ENCODE measurements at places on chromosomes 4 and X.

DNA sequence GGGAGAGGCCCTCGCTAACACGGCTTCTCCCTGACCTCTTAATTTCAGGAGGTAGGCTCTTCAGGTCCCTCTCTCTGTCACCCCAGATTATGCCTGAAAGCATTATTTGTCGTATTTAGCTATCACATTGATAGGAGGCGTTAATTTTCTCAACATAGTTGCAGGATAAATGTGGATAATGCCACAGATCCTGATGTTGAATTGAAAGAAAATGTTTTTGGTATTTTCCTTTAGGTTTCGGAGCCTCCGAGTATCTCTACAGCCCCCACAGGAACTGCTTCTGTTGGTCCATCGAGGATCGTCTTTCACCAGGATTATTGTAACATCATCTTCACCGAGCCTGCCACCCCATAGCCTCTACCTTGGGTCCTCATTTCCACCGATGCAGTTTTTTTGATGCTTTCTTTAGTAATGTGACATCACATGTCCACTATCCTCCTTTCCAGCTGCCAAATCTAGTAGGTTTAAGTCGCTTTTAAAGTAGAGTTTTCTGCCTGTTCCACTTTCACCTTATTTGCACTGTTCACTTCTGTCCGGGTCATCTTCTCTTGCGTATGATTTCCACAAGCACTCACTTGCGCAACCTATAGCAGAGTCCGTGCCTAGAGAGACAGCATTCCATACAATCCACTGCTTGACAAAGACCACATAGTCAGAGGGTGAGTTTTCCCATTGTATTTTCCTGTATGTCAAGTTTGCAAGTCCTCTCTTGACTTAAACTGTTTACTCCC, 665 bp downstream of the TIGD2 start:
- no peak for DNase-seq

GRCh38 chr4:96149894-96150293, 310.0 kb downstream of the PDHA2 start:
- DNase-seq: no peak

GRCh38 chr4:108972613-108973283, 209.9 kb upstream of the ETNPPL start:
- no peak for DNase-seq

GRCh38 chr4:71377561-71377960, 38.7 kb downstream of the SLC4A4 start:
- no peak for DNase-seq

DNA sequence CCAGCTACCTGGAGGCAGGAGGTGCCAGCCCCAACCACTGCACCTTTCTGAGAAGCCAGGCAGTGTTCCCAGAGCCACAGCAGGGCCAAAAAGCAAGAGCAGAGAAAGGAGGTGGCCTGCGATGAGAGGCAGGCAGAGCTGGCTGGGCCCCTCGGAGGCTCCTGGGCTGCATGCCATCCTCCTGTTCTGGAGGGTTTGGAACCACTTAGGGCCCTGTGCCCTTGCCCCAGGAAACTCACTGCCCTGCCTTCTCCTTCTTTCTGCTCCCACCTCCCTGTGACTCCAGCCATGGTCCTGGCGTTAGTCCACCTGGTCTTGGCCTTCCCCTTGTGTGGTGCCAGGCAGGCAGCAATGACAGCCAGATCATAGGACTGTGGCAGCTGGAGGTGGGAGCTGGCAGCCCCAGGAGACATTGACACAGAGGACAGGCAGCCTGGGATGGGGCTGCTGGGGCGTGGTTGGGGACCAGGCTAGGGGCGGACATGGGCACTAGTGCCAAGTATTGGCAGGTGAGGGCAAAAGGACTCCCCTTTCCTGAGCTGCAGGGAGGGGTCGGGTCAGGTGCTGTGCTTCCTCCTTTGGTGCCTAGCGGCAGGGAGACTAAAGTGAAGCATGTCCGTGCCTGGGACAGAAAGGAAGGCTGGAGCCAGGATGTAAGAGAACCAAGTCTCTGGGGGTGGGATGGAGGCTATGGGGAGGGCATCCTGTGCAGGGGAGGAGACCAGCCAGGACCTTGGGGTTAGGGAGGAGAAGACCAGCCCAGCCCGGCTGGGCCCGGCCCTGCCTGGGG, 1.4 kb downstream of the APLN start:
- DNase-seq: no peak

- no peak for DNase-seq
These were observed 28.7 kb downstream of the SLC4A4 start for GRCh38 chr4:71367546-71367945.

DNA sequence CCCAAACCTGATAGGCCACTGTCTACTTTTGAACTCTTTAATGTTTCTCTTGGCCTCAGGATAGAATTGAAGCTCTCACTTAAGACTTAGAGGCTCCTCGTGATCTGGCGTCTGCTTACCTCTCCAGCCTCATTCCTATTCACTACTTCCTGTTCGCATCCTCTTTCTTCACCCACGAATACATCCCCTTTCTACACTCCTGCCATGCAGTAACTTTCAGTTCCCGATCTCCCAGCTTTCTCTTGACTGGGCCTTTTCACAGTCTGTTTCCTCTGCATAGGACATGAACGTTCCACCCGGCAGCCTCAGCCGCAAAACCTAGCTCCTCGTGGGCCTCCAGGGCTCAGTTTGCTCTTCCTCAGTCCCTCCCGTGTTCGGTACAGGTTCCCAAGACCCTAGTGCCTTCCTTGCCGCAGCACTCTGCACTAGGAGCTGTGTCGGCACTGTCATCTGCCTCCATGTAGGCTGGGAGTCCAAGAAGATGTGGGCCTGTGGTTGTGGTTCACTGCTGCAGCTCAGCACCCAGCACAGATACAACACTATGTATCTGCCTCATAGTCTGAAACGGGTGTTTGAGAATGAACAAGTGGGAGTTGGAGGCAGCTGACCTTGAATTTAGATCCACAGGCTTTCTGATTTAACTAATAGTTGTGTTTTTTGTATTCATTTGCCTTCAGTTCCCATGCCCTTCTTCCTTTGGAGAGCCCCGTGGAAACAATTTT, 15.8 kb downstream of the RPL39 start:
- DNase-seq: no peak

- no peak for DNase-seq
These were observed 83.2 kb downstream of the SH3KBP1 start for GRCh38 chrX:19804151-19804550.

DNA sequence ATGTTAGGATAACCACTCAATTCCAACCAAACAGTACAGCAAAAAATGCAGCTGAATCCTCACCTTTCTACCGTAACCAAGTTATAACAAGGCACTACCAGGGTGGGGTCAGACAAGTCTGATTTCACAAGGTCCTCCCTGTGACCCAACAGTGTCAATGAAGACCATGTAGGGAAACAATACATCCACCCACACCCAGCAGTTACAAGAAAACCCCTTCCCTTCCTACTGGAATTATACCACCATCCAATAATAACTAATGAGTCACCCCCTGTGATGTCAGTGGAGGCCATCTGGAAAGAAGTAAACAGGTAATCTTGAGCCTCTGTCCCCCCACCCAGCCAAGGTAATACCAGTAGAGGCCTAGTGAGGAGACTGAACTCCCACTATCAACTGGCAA, 117.6 kb downstream of the FGF16 start:
- DNase-seq: no peak

GRCh38 chr4:151158979-151159378, 59.6 kb downstream of the RPS3A start:
- DNase-seq: no peak

- no peak for DNase-seq
These were observed 110.8 kb upstream of the HSD17B10 start for GRCh38 chrX:53544936-53545335.

- DNase-seq: no peak
These were observed 83.1 kb downstream of the CC2D2A start for GRCh38 chr4:15552557-15553362.

DNA sequence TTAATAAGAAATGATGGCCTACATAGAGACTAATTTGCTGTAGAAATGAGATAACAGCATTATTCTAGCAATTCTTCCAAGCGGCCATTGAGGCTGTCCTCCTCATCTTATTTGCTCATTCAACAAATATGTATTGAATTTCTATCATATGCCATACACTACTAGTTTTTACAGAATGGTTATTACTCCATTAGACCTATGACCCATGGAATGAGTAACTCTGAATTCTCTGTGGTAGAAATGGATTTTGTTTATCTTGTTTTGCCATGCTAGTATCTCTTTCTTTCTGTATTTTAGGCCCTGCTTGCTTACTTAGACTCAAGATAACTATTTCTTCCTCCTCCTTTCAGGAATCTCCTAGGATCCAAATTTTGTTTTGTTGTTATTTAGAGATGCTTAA, 103.5 kb downstream of the RPA4 start:
- no peak for DNase-seq

DNA sequence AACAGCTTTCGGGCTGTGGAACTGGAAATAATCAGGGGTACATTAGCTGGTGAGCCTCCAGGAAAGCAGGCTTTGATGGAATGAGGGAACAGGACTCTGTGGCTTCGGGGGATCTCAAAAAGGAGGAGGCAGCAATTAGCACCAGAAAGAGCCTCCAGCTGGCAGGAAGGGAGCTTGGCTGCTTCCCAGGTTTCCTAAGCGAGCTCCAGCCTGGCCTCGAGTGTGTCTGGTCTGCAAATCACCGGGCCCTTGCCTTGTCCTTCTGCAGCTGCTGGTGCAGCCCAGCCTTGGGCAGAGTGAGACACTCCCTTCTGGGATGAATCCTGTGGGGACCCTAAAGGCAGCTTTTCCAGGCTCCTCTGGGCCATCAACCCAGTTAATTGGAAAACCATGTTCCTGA, 10.7 kb upstream of the PDHA1 start:
- DNase-seq: no peak

- DNase-seq: no peak
These were observed at the start of gene IL13RA2 for GRCh38 chrX:115017455-115017854. IL13RA2 (minus strand) TSS chrX:115017616; CDS start chrX:115017269, 347 bp downstream.

GRCh38 chr4:8847764-8848163, 23.9 kb downstream of the HMX1 start:
- no peak for DNase-seq

GRCh38 chrX:50111742-50112141, 89.1 kb downstream of the AKAP4 start:
- DNase-seq: no peak

Measured in activated naive CD4-positive, alpha-beta T cell treated with anti-CD3 and anti-CD28 coated beads, Interleukin-2, amount 10 ng/mL, durations not matched to agents 7 days and 5 days (primary cell).